Stromal cell of bone marrow (primary cell): ENCODE measurements at places on chromosomes 5 and 9.
A peak's percentile ranks its signal among the peaks of the same experiment; 100 is the strongest.

DNA sequence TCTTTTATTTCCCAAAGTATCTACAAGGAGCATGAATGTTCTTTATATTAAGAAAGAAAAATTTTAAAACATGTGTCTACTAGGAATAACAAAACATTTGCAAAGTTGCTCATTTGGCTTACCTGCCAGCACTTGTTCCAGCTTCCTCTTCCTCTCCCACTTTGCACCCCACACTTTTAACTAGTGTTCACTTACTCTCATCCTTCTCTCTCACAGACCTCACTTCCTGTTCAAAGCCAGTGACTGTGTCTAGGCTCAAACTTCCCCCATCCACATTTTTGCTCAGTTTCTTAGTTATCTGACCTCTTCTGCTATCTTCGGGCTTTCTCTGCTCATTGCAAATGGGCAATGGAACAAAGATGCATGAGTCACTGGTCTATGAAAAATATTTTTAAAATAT, 512.2 kb upstream of the ZNF462 start:
- DNase-seq = no peak

- no peak for DNase-seq
Measured at GRCh38 chr9:127608104-127608966, 3.7 kb upstream of the STXBP1 start.

DNA sequence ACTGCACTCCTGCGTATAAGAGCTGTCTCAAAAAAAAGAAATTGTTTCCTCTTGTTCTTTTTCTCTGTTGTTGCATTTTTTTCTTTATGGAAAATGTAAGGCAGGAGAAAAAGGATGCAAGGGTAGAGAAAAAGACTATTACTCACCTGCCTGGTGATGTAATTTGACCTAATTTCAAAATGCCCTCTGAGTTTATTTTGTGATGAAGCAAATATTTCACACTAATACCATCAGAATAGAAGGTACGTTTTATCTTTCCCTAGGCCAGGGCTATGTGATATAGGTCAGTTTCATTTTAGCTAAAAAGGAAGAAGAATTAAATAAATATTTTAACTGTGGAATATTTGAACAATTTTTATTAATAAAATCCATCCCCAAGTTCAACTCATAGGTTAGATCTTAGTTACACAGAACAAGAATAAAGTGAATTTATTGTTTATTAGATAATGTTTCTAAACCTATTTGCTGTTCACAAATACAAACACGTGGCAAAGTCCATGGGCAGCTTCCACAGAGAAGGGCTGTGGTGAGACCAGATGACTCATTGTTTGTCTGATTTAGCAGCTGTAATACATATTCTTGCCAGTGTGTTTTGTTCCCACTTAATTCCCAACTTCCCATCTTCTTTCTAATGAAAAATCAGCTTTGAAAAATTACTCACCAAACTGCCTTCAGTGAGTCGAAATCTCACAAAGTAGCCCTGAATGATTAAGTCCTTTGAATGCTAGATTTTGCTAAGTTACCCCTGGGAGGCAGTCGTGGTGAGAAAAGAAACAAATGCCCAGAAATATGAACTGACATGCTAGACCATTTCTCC, 52.8 kb upstream of the CCDC112 start:
- peak; percentile 84 for DNase-seq

- no peak for DNase-seq
Measured at GRCh38 chr9:96484521-96484931, 34.6 kb downstream of the HABP4 start.

GRCh38 chr9:112351184-112351583, 17.8 kb upstream of the PTBP3 start:
- DNase-seq = no peak

GRCh38 chr5:34062419-34062818, 19.4 kb upstream of the C1QTNF3 start:
- no peak for DNase-seq

- no peak for DNase-seq
Measured at GRCh38 chr5:148696187-148697036, 42.1 kb upstream of the HTR4 start.

DNA sequence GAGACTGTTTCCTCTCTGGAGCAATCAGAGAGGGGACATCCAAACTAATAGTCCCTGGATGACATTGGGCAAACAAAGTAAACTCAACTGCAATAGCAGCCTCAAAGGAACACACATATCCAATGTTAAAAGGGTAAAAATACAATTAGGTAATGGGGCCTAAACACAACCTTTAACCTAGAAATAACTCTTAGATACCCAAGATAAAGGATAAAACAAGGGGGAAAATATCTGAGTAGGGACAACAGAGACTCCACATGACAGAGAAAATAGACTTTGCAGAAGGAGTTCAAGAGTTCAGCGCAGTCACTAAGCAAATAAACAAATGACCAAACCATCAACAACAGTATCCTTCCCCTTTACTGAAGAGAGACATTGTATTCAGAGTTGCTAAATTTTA, 149.3 kb downstream of the FBXO4 start:
- no peak for DNase-seq

DNA sequence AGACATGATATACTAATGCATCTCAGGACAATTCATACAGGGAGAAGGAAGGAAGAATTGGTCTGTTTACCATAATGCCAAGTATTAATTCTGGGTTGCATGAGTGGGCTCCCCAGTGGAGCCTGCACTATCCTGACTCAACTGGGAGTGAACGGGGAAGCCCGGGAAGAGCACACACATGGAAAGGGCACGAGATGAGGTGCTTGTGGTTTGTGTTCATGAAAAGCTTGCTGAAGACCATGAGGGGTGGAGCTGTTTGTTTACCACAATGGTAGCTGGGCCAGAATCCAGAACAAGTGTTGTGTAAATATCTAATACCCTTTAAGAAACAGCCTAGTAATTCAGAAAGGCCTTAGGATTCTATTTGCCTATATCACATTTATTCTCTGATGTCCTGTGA, 44.6 kb downstream of the POC5 start:
- DNase-seq = no peak

GRCh38 chr9:92890761-92891160, 12.9 kb upstream of the ZNF484 start:
- DNase-seq = no peak

- DNase-seq = no peak
Measured at GRCh38 chr5:168168978-168169698, 122.3 kb upstream of the WWC1 start.

- DNase-seq = no peak
Measured at GRCh38 chr9:96874947-96875460, 20.7 kb upstream of the ZNF782 start.

- peak; percentile 38 for DNase-seq
Measured at GRCh38 chr5:88883836-88884607, 1.0 kb upstream of the MEF2C start.

DNA sequence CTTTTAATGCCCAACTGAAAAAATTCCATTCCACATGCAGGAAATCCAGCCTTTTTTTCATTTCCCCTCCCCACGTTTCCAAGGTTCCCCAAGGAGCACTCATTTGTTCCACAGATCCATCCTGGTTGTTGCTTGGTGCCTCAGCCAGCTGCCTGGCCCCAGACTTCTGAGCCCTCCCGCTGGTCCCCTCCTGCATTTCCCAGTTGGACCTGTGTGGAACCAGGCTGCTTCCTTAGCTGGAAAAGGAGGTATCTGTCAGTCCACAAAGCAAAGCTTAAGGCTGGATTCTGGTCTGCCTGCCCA, 44.8 kb downstream of the ANGPTL2 start:
- DNase-seq = no peak

GRCh38 chr5:107919969-107920368, 249.2 kb upstream of the EFNA5 start:
- no peak for DNase-seq

DNA sequence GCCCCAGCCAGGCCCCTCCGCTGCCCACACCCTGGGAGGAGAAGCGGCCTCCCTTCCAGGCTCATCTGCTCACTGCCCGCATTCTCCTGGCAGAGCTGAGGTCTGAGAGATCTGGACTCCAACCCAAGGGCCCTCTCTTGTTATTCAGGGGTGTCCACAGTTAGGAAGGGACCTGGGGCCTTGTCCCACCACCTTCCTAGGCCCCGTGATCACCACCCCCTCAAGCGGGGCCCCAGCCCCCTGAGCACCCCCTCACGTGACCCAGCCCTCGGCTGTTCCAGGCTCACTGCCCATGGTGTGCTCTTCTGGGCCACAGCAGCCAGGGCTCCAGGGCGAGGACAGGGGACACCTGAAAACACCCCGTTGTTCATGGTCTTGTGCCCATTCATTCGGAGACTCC, 48.7 kb downstream of the NEURL1B start:
- DNase-seq = no peak

- no peak for DNase-seq
Measured at GRCh38 chr9:75604661-75605060, 285.8 kb upstream of the PCSK5 start.

DNA sequence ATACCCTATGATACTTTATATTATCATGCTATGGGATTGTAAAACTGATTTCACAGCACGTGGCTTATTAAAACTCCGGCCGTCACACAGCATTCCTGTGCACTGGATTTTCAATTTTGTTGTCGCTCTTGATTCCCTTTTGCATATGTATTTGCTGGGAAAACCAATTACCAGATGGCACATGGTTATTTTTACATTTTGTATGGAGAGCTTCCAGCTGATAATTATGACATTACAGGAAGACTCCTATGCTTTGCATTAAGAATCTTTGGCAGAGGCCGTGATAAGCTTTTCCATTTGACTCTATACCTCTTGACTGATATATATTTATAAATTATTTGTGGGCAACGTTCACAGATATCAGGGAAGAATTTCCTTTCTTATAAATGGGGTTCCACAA, 381.2 kb upstream of the RORB start:
- no peak for DNase-seq

GRCh38 chr9:130487500-130487899, 42.7 kb downstream of the ASS1 start:
- DNase-seq = no peak

DNA sequence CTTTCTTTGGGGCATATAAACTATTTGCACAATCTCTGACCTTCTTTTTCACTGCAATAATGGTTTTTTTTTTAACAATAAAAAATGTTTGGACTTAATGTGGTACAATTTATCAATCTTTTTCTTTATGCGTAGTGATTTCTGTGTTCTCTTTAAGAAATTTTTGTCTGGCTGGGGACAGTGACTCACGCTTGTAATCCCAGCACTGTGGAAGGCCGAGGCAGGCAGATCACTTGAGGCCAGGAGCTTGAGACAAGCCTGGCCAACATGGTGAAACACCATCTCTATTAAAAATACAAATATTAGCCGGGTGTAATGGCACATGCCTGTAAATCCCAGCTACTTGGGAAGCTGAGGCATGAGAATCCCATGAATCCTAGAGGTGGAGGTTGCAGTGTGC, 72.3 kb downstream of the STK32A start:
- DNase-seq = no peak

DNA sequence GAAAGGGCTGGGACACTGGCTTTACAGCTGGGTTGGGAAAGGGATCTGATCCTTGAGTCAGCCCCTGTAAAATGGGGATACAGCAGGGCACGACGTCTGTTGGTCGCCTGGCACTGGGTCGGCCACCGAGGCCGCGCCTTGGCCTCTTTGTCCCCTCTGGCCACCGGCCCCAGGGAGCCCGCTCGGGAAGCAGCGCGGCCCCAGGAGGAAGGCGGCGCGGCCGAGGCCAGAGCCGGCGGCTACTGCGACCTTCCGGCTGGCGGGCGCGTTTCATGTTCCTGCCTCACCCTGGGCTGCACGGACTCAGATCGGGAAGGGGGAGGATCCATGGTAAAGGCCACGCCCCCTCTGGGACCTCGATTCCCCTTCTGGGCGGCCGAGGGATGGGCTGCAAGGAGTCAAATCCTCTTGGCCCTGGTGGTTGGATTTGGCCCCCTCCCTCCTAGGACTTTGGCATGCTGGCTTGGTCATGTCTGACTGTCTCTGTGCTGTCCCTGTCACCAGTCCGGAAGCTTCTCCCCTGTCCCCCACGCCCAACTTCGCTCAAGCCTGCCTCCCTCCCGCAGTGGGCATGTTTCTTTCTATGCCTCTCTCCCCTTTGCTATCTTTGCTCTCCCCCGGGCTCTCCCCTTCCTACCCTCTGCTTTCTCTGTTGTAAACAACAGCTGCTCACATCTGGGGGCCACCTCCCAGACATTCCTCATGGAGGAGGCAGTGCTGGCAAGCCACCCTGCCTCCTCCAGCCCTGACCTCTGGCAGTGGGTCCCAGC, 25.8 kb downstream of the FPGS start:
- DNase-seq = peak; percentile 64

DNA sequence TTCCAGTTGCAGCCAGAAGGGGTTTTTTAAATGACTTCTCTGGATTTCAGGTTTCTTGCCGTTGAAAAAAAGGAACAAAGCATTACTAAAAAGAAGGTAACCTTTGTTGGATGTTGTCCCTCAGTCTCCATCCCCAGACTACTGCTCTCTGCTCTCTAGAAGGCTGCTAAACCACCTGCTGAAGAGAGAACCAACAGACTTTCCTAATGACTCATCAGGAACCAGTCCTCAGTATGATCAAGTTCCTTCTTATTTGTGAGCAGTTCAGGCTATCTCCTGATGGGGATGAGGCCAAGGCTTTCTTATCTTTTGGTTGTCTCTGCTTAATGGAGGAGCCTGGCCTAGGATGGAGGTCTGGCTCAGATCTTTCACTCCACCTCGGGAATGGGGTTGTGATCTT, 4.1 kb downstream of the KIF4B start:
- no peak for DNase-seq

- DNase-seq = no peak
Measured at GRCh38 chr9:90274725-90275124, 367.9 kb downstream of the DIRAS2 start.

- no peak for DNase-seq
Measured at GRCh38 chr5:78675956-78676730, 27.6 kb upstream of the LHFPL2 start.

DNA sequence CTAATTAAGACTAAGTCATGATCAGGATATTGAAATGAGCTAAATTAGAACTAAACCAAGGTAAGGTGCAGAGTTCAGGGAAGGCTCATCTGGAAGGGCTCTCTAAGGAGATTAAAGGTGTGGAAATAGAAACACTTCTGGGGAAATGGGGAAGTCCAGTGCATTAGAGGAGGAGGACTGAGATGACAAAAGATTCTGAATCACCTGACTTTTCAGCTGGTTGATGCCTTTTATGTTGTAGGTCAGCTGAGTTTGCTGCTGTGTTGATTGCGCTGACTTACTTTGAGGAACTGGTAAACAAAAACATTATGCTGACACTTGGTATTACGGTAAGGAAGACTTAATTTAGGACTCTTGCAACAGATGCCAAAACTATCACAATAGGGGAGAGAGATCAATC, 23.8 kb downstream of the IFNA5 start:
- no peak for DNase-seq
